ENCODE measurements at places on chromosomes 2 and 18.
A peak's percentile ranks its signal among the peaks of the same experiment; 100 is the strongest.

GRCh38 chr2:230666885-230667712, 45.5 kb upstream of the CAB39 start:
- DNase-seq = no peak
- no peaks in the 10 kb centered on the region for H3K27me3 ChIP-seq
- H3K27ac ChIP-seq = peak overlapping the region; percentile 47
- peaks cover 33% of the 10 kb centered on the region for H3K4me1 ChIP-seq
- H3K4me3 ChIP-seq = no peak overlapping the region
- no peaks in the 10 kb centered on the region for H3K36me3 ChIP-seq

GRCh38 chr2:127196998-127197397, 23.1 kb downstream of the CYP27C1 start:
- H3K4me3 ChIP-seq = no peak overlapping the region
- H3K4me1 ChIP-seq = no peaks in the 10 kb centered on the region
- no peaks in the 10 kb centered on the region for H3K27me3 ChIP-seq

DNA sequence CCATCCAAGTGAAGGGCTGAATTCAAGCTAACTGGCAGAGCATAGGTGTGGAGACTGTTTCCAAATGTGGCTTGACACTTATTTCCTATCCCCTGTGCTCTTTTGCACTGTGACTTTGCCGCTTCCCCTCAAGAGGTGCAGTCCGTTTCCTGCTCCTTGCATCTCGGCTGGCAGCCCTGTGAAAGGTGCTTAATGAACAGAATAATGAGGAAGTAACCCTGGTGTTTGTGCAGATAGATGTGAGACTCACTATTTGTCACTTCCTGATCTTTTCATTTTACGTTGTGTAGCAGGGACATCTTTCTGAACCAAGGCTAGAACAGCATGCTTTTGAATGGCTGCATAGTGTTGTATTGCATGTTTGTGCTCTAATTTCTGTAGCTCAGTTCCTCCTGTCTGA, 60.8 kb downstream of the CEP192 start:
- no peaks in the 10 kb centered on the region for H3K27me3 ChIP-seq
- no peak for DNase-seq
- no peak overlapping the region for H3K4me3 ChIP-seq
- H3K36me3 ChIP-seq = peaks cover 70% of the 10 kb centered on the region

DNA sequence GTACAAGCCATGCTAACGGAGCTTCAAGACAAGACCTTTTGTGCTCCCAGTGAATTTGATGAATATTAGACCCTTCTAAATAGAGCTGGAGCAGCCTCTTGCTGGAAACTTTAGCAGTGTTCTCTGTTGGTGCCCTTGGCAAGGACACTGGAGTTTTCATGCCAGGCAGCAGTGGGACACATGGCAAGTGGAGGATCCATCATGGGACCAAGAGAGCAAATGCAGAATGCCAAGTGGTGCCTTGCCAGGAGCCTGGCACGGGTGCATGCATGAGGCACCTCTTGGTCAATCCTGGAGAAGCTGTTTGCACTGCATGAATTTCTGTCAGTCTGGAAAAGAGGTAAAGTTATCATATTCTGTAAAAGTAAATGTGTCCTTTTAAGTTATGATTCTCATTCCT, 59.1 kb downstream of the NETO1 start:
- H3K36me3 ChIP-seq = no peaks in the 10 kb centered on the region
- no peaks in the 10 kb centered on the region for H3K27me3 ChIP-seq
- H3K27ac ChIP-seq = no peak overlapping the region
- no peak for DNase-seq

GRCh38 chr2:54366487-54367280, 89.4 kb upstream of the SPTBN1 start:
- no peaks in the 10 kb centered on the region for H3K36me3 ChIP-seq
- peaks cover 14% of the 10 kb centered on the region for H3K4me1 ChIP-seq
- no peak overlapping the region for H3K4me3 ChIP-seq
- H3K27ac ChIP-seq = no peak overlapping the region
- DNase-seq = no peak

- DNase-seq = peak; percentile 63
- no peaks in the 10 kb centered on the region for H3K4me1 ChIP-seq
- no peaks in the 10 kb centered on the region for H3K36me3 ChIP-seq
- no peak overlapping the region for H3K27ac ChIP-seq
- H3K4me3 ChIP-seq = no peak overlapping the region
Measured at GRCh38 chr2:176079831-176080539, 3.8 kb downstream of the EVX2 start.

DNA sequence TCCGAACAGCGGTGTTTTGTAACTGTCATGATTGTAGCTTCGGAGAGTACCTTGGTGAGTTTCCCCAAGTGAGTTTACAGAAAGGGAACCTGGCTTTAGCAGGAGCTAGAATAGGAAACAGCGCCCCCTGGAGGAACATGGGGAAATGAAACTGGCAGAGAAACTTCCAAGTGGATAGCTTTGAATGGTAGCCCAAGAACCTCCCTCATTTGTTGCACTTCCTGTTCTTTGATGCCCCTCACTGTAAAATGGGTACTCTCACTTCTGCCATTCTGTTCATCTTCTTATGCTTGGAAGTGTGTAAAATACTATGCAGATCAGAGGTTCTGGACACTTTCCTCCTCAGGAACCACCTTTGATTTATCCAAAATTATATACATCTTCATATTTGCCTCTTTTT, 36.2 kb downstream of the CHST10 start:
- H3K4me3 ChIP-seq = no peak overlapping the region
- peak; percentile 70 for DNase-seq
- H3K27me3 ChIP-seq = no peaks in the 10 kb centered on the region
- no peak overlapping the region for H3K27ac ChIP-seq
- no peaks in the 10 kb centered on the region for H3K36me3 ChIP-seq
- H3K4me1 ChIP-seq = peaks cover 4% of the 10 kb centered on the region

- no peak overlapping the region for H3K4me3 ChIP-seq
- DNase-seq = no peak
- H3K27ac ChIP-seq = no peak overlapping the region
- no peaks in the 10 kb centered on the region for H3K36me3 ChIP-seq
Measured at GRCh38 chr2:140256080-140256479, 1475.9 kb upstream of the NXPH2 start.

DNA sequence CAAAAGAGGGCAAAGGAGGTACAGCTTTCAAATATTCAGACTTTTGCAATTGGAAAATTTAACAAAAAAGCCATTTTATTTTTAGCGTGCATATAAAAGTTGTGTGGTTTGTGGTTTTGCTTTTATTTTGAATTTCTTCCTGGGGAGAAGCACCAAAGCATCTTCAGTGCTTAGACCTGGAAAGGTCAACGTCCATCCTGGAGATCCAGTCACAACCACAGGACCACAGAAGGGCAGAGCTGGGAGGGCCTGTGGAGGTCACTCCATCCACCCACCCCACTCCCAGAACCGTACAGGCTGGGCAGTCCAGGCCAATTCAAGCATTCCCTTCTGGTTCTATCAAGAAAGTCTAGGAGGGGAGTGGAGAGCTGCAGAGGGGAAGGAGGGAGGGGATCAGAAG, 43.8 kb downstream of the MPHOSPH10 start:
- H3K27ac ChIP-seq = no peak overlapping the region
- H3K27me3 ChIP-seq = no peaks in the 10 kb centered on the region
- no peak overlapping the region for H3K4me3 ChIP-seq
- no peak for DNase-seq
- H3K36me3 ChIP-seq = no peaks in the 10 kb centered on the region
- no peaks in the 10 kb centered on the region for H3K4me1 ChIP-seq

- no peak overlapping the region for H3K4me3 ChIP-seq
- no peak overlapping the region for H3K27ac ChIP-seq
- H3K27me3 ChIP-seq = no peaks in the 10 kb centered on the region
- H3K4me1 ChIP-seq = no peaks in the 10 kb centered on the region
- no peak for DNase-seq
- H3K36me3 ChIP-seq = no peaks in the 10 kb centered on the region
Measured at GRCh38 chr2:36329251-36329650, 26.3 kb upstream of the CRIM1 start.

GRCh38 chr2:189522435-189523151, 58.0 kb downstream of the SLC40A1 start:
- no peaks in the 10 kb centered on the region for H3K36me3 ChIP-seq
- peaks cover 12% of the 10 kb centered on the region for H3K4me1 ChIP-seq
- DNase-seq = no peak
- no peaks in the 10 kb centered on the region for H3K27me3 ChIP-seq
- no peak overlapping the region for H3K4me3 ChIP-seq

DNA sequence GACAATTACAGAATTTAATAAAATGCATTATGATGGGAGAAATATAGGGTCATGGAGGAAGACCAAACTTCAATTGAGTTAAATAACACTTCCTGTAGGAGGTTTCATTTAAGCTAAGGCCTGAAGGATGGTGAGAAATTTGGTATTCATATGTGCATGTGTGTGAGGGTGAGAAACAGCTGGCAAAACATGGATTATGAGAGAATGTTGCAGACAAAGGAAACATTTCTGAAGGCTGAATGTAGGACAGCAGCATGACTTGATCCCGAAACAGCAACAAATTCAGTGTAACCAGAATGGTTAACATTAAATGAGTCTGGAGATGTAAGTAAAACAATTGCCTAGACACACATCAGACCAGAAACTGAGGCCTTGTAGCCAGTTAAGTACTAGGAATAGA, 630.8 kb downstream of the NR4A2 start:
- H3K27me3 ChIP-seq = no peaks in the 10 kb centered on the region
- no peaks in the 10 kb centered on the region for H3K4me1 ChIP-seq

GRCh38 chr2:184644685-184645084, 46.4 kb downstream of the ZNF804A start:
- H3K36me3 ChIP-seq = no peaks in the 10 kb centered on the region
- H3K4me3 ChIP-seq = no peak overlapping the region
- no peaks in the 10 kb centered on the region for H3K27me3 ChIP-seq
- DNase-seq = no peak
- H3K27ac ChIP-seq = no peak overlapping the region

DNA sequence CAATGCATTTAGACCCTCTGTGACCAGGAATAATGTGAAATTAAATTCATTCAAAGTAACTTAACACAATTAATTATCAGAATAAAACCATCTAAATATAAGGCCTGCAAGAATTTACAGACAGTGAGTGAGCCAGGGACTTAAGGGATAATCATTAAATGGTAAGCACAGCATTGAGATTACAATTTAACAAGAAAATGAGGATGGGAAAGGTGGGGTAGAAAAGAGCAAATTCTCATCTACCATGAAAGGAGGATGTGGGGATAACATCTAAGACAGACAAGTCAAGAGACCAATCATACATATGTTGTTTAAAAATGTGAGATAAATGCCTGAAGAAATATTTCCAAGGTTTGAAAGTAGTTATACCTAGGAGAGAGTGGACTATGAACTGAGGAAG, 259.3 kb upstream of the NT5C1B start:
- DNase-seq = no peak
- H3K36me3 ChIP-seq = no peaks in the 10 kb centered on the region
- H3K4me3 ChIP-seq = no peak overlapping the region
- H3K4me1 ChIP-seq = no peaks in the 10 kb centered on the region
- H3K27me3 ChIP-seq = no peaks in the 10 kb centered on the region
- no peak overlapping the region for H3K27ac ChIP-seq

GRCh38 chr18:51054764-51055163, 24.8 kb downstream of the SMAD4 start:
- H3K27ac ChIP-seq = no peak overlapping the region
- DNase-seq = no peak
- no peak overlapping the region for H3K4me3 ChIP-seq
- no peaks in the 10 kb centered on the region for H3K4me1 ChIP-seq
- H3K36me3 ChIP-seq = peaks cover 63% of the 10 kb centered on the region
- H3K27me3 ChIP-seq = no peaks in the 10 kb centered on the region

DNA sequence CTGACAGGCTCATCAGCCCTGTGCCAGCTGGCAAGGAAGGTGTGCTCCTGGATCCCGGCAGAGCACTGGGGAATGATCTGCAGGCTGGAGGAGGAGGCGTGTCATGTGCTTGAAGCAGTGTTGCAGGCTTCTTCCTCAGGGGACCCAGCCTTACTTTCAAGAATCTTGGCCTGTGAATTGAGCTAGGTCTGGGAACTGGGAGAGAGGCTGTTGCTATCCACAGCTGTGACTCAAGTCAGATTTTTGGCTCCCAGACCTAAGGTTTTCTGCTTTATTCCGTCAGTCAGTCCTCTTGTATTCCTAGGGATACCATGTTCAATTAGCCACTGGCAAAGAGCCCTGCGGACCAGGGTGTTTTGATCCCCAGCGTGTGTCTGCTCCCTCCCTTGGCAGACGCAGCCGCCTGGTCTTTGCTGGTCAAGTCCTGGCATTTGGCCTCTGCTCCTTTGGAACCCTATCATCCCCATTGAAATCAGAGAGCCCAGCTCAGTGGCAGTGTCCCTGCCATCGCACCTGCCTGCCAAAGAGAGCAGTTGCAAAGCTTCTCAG, 32.4 kb downstream of the ASB1 start:
- no peaks in the 10 kb centered on the region for H3K36me3 ChIP-seq
- H3K27me3 ChIP-seq = no peaks in the 10 kb centered on the region
- DNase-seq = no peak
- no peak overlapping the region for H3K27ac ChIP-seq
- H3K4me1 ChIP-seq = no peaks in the 10 kb centered on the region

DNA sequence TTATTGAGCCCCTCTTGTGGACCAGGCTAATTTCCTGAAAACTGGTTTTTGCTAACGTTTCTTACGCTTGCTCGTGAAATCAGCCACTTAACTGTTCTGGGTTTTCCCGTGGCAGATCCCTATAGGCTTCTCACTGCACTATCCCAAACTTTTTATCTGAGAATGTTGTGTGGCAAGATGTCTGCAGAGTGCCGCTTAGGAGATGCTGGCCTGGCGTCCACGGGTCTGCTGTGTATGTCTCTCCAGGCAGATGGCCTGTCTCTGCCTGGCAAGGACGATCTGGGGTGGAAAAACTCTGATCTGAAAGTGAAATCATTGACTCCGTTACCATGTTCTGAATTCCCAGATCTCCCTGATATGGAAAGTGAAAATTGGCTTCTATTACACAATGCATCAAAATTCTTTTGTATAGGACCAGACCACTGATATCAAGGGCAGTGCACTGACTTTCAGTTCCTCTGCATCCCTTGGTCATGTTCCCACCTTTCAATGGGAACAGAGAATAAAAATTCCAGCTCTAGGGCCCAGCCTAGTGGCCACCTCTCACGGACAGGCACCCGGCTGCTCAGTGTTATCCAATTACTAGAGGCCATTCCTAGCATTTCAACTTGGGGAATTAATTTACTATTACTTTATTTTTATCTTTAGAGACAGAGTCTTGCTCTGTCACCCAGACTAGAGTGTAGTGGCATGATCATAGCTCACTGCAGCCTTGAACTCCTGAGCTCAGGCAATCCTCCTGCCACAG, 154.6 kb downstream of the ACOXL start:
- H3K36me3 ChIP-seq = no peaks in the 10 kb centered on the region
- no peak for DNase-seq
- H3K4me3 ChIP-seq = no peak overlapping the region
- H3K4me1 ChIP-seq = no peaks in the 10 kb centered on the region

GRCh38 chr2:121491518-121491917, 39.2 kb upstream of the RNU4ATAC start:
- H3K4me1 ChIP-seq = peaks cover 7% of the 10 kb centered on the region
- no peak overlapping the region for H3K4me3 ChIP-seq
- H3K27ac ChIP-seq = no peak overlapping the region
- H3K27me3 ChIP-seq = no peaks in the 10 kb centered on the region
- no peaks in the 10 kb centered on the region for H3K36me3 ChIP-seq
- no peak for DNase-seq

All from upper lobe of right lung (tissue), 1 donor.